ENCODE measurements at places on chromosomes 11 and 22. TPM values are rescaled to one million over a fixed set of nuclear protein-coding genes. Genes with fewer than 3 reads are reported as not detected.

The ABCC8 gene
- total RNA-seq, result not detected

DNA sequence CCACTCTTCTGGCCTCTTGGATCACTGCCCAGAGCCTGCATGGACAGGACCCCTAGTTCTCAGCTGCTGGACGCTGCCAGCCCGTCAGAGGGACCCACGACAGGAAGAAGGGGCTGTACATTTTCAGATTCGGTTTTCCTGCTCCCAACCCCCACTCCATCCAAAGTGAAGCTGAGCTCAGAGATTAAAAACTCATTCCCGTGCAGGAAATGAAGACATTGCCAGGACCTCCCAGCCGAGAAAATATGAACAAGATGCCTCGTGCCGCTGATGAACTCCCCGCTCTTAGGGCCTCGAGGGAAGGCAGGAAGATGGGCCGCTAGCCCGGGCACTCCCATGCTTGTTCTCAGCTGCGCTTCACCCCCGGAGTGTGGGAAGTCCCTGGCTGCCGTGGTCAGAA, 36.1 kb downstream of the RPUSD4 start:
- DNase-seq, result no peak

- DNase-seq, result peak; percentile 69
These were observed 128.8 kb upstream of the ANO1 start for GRCh38 chr11:69949327-69949726.

DNA sequence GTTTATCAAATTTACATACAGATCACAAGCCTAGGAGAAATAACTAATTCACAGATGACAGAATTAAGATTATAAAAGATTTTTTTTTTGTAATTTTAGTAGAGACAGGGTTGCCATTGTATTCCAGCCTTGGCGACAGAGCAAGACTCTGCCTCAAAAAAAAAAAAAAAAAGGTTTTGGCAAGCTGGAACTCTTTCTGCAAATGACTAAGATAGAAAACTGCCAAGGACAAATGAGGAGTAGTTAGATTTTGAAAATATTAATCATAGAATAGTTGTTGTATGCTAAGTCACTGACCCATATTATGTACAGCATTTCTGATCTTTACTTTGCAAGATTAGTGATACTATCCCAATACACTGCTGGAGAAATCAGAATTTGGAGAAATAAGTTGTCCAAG, 99.2 kb downstream of the C11orf65 start:
- DNase-seq, result no peak

- DNase-seq, result no peak
These were observed 802 bp downstream of the KBTBD3 start for GRCh38 chr11:106076171-106076918.

DNA sequence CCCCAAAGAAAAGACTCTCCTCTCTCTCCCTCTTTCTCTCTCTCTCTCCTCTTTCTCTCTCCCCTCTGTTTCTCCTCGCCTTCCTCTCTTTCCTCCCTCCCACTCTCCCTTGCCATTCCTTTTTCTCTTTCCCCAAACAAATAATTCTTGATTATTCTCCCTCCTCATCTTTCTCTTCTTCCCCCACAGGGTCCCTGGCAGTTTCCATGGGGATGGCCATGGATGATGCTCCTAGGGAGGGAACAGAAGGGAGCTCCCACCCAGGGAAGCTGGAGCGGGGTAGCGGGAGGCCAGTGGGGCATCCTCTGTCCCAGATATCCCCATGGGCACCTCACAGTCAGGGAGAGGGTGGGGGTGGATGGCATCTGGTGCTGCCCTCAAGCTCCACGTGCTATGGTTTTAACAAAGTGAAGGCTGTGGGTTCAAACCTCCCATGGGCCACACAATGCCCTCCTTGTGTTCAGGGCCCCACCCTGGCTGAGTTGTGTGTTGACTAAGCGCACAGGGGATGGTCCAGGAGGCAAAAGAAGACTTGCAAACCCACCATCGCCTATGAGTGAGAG, 266.4 kb downstream of the BUD13 start:
- DNase-seq, result no peak

Measured in epithelial cell of proximal tubule (primary cell).